Keratinocyte (primary cell): ENCODE measurements at places on chromosomes 12 and 14. TPM values are rescaled to one million over a fixed set of nuclear protein-coding genes. Genes with fewer than 3 reads are reported as not detected.

Gene NEMF
- polyA plus RNA-seq = 25.7 to 55.1 TPM (median 35.8 TPM) in 3 replicates

Gene C3AR1
- polyA plus RNA-seq = 0.57 to 0.99 TPM (median 0.60 TPM) in 3 replicates

Gene NOVA1
- not detected in 3 replicates for polyA plus RNA-seq

DNA sequence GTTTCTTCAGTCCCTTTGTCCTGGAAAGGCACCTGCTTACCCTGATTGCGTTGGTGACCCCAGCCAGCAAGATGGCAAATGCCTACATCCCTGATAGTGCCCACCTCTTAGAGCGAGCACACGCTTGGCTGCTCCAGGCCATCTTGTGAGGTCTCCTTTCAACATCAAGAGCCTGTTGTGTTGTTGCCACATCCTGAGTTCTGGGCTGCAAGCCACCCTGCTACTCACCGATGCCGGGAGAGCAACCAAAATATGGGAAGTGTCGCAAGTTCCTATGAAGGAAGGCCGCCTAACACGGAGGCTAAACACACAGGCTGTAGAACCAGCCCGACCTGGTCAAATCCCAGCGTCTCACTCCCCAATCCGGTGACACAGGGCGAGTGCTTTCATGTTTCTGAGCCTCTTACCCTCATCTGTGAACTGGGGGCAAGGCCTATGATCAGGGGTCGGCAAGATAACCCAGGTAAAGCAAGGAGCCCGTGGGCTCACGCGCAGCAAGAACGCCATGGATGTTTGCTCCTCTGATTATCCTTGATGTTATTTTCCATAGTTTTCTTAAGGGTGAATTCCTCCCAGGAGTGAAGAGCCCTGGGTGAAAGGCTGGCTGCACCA, 98.4 kb downstream of the LGMN start:
- no peak for DNase-seq

DNA sequence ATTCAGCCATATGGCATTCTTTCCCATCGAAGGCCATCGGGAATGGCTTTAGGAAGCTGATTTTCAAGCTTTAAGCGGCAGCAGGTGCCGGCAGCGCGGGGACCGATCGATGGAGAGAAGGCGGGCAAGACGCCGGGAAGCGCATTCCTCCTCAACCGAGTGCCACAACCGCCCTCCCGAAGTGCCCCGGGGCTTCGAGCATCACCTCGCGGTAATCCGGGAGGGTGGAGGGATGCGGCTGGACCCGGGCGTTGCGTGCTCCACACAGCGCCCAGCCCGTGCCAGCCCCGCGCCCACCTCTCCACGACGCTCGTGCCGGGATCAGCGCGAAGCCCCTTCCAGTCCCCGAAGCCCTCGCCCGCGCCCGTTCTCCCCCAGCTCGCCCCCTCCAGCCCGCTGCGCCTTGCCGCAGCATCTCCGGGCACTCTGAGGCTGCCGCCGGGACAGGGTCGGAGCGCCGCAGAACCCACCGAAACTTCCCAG, 3.2 kb downstream of the USP44 start:
- no peak for DNase-seq

GRCh38 chr12:115956659-115957058, 320.8 kb downstream of the MED13L start:
- DNase-seq = no peak

GRCh38 chr12:65996146-65996545, 134.4 kb downstream of the LLPH start:
- no peak for DNase-seq

DNA sequence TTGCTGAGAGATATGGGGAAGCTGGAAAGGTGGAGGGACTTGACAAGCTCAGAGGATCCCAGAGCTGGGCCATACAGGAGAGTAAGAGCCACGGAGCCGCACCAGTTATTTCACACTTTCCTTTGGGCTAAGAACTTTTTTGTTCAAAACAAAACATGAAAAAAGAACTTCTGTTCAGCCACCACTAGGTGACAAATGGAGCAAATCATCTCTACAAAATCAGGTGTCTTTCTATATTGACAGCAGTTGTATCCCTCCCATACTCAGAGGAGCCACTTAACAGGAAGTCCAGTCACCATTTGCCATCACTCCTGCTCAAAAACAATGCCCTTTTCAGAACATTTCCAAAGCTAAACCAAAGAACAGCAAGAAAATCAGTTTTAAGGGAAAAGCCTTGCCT, 70.3 kb upstream of the DBX2 start:
- DNase-seq = no peak

GRCh38 chr14:52913271-52913670, 37.6 kb downstream of the FERMT2 start:
- no peak for DNase-seq

GRCh38 chr12:65209655-65210043, 40.3 kb downstream of the LEMD3 start:
- DNase-seq = no peak

GRCh38 chr14:101477648-101478047, 83.6 kb upstream of the DIO3 start:
- no peak for DNase-seq

DNA sequence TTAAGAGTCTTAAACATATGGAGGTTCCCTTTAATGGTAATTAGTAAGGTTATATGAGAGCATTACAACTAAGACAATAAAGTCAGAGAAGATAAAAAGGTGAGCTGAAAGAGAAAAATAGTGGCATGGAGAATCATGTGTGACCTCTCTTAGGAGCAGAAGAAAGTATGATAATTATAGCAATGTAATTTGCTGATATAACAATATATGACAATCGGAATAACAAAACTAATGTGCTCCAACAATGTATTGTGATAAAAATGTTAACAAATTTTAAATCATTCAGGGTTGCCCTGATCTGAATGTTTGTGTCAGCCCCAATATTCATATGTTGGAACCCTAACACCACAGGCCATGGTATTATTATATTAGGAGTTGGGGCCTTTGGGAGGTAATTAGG, 269.6 kb upstream of the PPFIA2 start:
- DNase-seq = no peak
